Skeletal muscle cell (primary cell): ENCODE measurements at places on chromosomes 12 and 14.

DNA sequence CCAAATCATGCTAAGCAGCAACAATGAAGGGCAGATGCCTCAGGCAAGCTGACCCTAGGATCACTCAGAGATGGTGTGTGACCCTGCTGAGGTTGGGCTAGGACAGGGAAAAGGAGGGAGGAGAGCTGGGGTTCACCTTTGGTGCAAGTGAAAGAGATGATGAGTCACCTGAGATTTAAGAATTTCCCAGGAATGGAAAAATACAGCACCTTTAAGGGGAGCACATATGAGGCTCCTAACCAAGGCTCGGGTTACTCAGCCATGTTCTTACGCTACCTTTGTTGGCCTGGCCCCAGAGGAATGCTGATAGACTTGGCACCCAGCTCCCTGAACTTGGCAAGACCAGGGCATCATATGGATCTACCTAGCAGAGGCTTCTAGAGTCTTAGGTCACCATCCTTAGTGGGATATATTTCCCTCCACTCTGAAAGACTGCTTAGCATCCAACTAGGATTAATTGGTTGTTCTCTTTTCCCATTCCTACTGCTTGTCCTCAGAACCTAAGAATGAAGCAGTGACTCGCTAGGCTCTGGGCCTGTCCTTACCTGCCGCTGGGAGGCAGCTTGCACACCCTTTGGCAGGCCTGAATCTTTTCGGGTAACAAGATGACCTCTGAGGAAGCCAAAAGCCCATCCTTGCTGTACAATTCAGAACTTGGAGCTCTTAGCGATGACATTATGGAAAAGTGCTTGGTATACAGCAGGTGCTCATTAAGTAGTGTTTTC lies 4.0 kb upstream of the NAA25 start:
- no peak for DNase-seq

DNA sequence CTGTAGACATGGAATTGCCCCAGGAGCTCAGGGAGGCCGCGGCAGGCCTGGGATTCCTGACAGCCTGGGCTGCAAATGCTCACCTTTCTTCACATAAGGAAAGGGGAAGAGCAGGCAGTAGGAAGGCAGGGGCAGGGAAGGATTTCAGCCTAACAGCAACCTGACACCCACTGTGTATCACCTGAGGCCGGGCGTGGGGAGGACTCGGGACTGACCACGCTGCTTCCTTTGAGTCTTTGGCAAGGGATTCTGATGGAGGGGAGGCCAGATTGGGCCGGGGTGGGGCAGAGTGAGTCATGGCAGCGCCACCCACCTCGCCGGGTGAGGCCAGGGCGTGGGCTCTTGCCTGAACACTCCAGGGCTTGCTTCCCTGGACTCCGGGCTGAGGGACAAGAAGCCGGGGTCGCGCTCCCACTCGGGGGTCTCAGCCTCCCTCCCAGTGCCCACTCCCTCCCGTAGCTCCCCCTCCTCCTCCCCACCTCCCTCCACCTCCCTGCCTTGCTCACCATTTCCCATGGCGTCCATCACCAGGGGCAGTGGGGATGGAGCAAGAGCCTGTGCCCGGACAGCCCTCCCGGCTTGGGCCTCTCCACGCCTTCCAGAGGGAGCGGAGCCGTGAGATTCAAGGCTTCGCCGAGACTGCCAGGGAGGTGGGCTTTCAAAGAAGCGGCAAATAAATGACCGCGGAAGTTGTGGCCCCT lies 247.9 kb upstream of the RTL1 start:
- no peak for DNase-seq

GRCh38 chr12:2267703-2268470 lies 215.1 kb downstream of the CACNA1C start:
- DNase-seq = no peak

- DNase-seq = no peak
Observed at GRCh38 chr12:4871514-4871913, 38.2 kb upstream of the KCNA1 start.

GRCh38 chr12:128818065-128819022 lies 5.4 kb downstream of the SLC15A4 start:
- no peak for DNase-seq

GRCh38 chr14:100118396-100119011 lies 40.9 kb downstream of the DEGS2 start:
- DNase-seq = no peak

GRCh38 chr12:23099104-23099503 lies 474.1 kb downstream of the ETNK1 start:
- DNase-seq = no peak

DNA sequence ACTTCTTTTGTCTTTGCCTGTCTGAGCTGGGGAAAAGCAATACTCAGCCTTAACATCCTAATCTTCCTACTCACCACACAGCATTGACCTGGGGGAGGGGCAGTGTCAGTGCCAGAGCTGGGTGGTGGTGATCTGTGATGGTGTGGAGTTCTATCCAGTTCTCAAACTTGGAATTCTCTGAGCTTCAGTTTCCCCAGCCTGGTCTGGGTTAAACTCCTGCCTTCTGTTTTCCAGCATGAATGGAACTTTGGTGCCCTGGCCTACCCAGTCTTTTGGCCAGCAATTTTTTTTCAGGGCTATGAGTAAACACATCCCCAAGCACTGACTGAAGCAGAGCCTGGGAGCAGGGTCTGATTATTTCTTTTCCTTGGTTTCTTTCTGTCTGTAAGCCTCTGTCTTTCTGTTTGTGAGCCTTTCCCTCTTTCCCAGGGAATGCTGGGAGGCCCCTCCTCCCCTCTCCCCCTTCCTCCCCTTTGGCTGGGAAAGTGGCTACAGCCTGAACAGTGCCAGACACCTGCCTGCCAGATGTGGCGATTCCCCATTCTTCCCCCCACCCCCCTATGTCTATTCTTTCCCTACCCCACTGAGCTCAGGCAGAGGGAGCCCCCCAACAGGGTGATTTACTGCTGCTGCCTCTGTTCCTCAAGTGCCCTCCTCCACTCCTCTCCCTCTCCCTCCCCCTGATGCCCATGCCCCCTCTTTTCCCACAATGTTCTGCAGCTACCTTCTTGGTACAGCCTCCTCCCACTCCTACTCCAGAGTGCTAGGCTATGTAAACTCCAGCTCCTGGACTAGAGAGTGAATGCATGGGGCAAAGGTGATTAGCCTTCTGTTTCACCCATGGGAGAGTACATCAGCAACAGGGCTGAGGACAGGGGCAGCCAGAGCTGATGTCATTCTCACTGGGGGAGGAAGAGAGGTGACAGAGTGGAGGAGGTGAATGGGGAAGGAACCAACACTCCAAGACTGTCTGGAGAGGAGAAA lies 11.1 kb downstream of the GPR84 start:
- DNase-seq = no peak

- DNase-seq = no peak
Observed at GRCh38 chr12:71448150-71448581, 8.6 kb downstream of the LGR5 start.

DNA sequence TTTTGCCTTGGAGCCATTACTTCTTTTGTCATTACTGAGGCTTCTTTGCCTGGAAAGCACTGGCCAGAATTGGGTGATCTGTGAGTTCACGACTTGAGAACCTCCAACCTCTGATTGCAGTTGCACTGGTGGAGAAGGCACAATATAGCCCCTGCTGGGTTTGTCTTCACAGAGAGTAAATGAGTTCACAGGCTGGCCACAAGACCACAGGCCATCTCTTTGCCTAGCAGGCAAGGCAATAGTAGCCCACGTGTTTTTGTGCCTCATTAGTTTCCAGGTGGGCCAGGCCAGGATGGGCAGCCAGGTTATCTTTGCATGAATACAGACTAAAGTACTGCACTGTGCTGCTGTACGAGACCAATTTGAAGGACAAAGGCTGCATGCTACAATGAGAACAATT lies 468.8 kb downstream of the NRXN3 start:
- DNase-seq = no peak

DNA sequence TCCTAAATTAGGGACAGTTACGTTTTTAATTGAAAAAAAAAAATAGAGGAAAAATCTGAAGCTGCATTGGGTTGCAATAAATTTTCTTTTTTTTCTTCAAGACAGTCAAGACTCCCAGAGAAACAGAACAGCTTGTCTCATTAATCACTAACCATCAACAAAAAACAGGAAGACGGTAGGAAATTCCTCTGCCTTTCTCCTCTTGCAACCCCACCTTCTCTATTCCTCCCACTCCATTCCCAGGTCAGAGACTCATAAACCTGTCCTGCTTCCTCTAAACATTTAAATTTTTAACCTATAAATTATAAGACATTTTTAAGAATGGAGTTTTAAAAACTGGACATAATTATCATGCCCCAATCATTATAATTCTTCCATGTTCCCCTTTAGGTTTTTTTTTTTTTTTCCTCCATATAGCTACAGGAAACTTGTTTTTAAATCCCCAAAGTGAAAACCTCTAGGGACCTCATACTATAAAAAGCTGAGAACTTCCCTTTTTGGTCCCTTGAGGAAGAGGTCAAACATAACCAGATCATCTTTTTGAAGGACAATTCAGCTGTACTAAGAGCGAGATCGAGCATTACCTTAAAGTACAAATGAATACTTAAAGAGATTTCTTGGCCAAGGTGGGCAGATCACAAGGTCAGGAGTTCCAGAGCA lies 36.0 kb downstream of the CPM start:
- no peak for DNase-seq

- no peak for DNase-seq
Observed at GRCh38 chr14:24948261-24948847, 101.6 kb downstream of the STXBP6 start.

DNA sequence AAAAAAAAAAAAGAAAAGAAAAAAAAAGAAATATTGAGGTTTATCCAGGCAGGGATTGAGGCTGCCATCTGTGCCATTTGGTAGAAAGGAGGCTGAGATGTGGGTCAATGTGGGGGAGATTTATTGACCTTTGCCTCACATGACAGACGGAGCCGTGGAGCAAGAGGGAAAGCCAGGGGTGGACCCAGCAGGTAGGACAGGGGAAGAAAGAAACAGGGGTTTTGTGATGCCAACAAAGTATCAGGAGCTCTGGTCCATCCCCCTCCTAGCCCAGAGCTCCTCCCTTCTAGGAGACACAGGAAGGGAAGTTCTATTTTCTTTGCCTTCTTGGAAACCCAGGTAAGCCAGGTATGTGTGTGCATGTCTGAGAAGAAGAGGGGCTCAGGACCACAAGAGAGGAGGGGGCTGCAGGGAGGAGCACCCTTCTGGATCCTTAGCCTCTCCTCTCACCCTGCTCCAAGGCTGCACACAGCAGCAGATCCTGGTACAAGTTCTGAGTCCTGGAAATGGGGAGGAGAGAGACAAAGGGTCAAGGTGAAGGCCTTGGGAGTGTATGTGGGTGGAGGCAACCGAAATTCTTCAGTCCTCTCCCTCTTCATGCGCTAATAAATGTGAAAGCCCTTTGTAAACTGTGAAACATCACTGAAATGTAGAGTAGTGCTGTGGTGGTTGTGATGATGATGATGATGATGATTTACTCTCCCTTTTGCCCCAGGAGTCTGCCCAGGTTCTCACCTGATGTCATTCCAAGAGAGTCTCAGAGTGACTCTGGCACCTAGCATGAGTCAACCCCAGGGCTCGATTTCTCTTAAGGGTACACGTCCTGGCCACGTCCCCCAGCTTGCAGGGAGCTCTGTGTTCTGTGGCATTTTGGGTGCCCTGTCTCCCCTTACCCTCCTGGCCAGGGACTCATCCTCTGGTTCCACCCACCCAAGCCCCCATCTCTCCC lies 26.3 kb downstream of the ZFP36L1 start:
- no peak for DNase-seq

- peak; percentile 44 for DNase-seq
Observed at GRCh38 chr14:102775855-102776760, 1.1 kb upstream of the TRAF3 start.

DNA sequence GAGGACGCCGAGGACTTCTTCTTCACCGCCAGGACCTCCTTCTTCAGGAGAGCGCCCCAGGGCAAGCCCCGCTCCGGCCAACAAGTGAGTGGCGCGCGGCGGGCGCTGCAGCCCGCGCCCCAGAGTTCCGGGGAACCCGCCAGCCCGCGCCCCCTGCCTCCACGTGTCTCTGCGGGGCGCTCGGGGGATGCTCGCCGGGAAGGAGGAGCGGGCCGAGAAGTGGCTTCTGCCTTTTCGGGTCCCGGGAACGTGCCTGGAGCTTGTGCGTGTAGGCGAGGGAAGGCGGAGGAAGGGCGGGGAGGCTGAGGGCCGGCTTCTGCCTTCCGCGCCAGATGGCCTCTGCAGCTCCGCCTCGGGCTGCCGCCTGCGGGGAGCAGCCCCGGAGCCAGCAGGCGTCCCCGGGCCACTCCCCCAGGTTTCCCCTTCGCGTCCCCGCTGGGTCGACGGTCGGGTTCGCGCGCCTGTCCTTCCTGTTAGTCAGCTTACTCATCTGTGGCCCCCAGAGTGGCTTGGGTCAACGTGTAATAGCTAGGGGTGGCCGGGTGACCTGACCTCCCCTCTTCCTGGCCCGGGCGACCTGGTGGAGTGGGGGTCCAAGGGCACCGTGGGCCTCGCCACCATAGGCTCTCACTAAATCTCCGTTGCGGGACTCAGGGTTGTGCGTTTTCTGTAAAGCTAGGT lies 505 bp downstream of the RASSF3 start:
- no peak for DNase-seq

GRCh38 chr14:78764240-78764639 lies 594.1 kb downstream of the NRXN3 start:
- DNase-seq = peak; percentile 4

DNA sequence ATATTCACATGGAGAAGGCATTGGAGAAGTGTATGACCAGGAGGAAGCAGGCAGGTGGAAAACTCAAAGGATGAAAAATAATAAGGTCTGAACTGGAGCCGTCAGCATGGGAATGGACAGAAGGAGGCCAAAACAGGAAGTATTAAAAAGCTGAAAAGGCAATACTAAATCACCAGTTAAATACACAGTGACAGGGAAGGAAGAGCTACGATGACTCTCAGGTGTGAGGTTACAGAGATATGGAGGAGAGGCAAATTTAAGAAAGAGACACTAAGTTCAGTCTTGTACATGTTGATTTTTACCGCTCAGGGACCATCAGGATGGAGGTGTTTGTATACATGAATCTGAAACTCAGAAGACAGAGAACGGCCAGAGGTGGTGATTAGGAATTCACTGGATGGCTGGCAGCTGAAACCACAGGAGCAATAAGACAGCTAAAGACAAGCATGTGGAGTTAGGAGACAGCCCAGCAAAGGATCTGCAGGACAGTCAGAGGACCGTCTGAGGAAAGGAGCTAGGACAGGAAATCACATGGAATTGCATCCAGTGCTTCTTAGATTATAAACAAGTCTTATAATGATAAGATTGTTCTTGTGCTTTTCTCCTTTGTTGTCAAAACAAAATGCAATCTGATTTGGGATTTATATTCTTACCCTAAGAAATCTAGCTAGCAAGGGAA lies 33.9 kb upstream of the CDKN3 start:
- no peak for DNase-seq

GRCh38 chr14:57345106-57345505 lies 45.3 kb upstream of the NAA30 start:
- no peak for DNase-seq

DNA sequence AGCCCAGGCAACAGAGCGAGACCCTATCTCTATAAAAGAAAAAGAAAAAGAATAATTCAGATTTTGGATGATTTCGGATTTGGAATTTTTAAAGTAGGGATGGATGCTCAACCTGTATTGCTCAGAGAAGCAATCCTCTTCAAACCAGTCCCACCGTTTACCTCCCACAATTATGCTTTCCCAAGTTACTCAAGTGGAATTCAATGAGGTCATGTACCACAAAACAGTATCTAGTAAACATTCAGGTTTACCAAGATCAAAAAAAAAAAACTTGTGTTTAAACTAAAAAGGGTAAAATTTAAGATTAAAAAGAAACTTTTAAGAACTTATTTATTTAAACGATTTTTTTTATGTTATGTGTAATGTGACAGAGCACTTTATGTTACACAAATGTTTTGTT lies 2.5 kb downstream of the KDM5A start:
- DNase-seq = no peak
